ENCODE measurements at places on chromosomes 5 and 9. TPM values are rescaled to one million over a fixed set of nuclear protein-coding genes. Genes with fewer than 3 reads are reported as not detected.

GRIA1 gene
- total RNA-seq: 356 TPM

UIMC1 gene
- total RNA-seq: 77.3 TPM

LRRC14B gene
- 0.31 TPM for total RNA-seq

MOB3B gene
- total RNA-seq: 20.7 TPM

PCDHA8 gene
- total RNA-seq: 25.7 TPM

LHX3 gene
- total RNA-seq: not detected

TRIM7 gene
- 2.5 TPM for total RNA-seq

FGFR4 gene
- 4.1 TPM for total RNA-seq

C5orf52 gene
- not detected for total RNA-seq

DUSP1 gene
- 36.3 TPM for total RNA-seq

SPATA31C1 gene
- total RNA-seq: not detected

CNTFR gene
- total RNA-seq: 23.8 TPM

NKD2 gene
- total RNA-seq: 4.1 TPM

SHC3 gene
- 68.9 TPM for total RNA-seq

AK1 gene
- 22.5 TPM for total RNA-seq
